ENCODE measurements at places on chromosomes 11 and 22.

GRCh38 chr11:61541598-61541997 lies 33.0 kb downstream of the LRRC10B start:
- DNase-seq: no peak
- H3K4me1 ChIP-seq: peaks cover 31% of the 10 kb centered on the region
- H3K27ac ChIP-seq: peak overlapping the region; percentile 41
- no peaks in the 10 kb centered on the region for H3K36me3 ChIP-seq

DNA sequence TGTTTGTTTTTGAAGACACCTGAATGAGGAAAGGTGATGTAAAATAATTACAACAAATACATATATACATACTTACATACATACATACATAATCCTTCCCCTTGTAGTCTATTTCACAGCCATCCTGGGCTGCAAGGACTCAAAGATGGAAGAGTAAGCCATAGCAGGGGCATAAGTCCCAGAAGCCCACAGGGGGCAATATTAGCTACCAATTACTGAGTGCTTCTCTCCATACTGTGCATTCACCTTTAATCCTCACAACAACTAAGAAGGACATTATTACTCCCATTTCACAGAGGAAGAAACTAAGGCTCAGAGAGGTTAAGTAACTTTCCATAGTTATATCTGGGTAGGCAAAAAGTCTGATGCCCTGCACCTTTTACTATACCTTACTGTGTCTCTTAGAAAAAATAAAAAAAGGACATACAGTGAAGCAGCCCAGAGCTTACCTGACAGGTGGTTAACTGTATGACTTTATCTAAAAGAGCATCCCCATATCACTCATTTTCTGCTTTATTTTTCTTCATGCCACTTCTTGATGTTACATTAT lies 2.7 kb downstream of the SERGEF start:
- H3K36me3 ChIP-seq: peaks cover 5% of the 10 kb centered on the region
- peaks cover 16% of the 10 kb centered on the region for H3K27me3 ChIP-seq
- H3K27ac ChIP-seq: no peak overlapping the region

GRCh38 chr11:69207165-69207889 lies 51.6 kb downstream of the SMIM38 start:
- DNase-seq: no peak
- no peak overlapping the region for H3K4me3 ChIP-seq
- peaks cover 11% of the 10 kb centered on the region for H3K4me1 ChIP-seq
- H3K27ac ChIP-seq: no peak overlapping the region
- peaks cover 5% of the 10 kb centered on the region for H3K27me3 ChIP-seq
- peaks cover 5% of the 10 kb centered on the region for H3K36me3 ChIP-seq

GRCh38 chr11:105108247-105108646 lies 31.3 kb downstream of the CARD18 start:
- H3K27ac ChIP-seq: peak overlapping the region; percentile 87
- no peak overlapping the region for H3K4me3 ChIP-seq
- DNase-seq: no peak
- peaks cover 29% of the 10 kb centered on the region for H3K4me1 ChIP-seq

GRCh38 chr11:30521297-30522071 lies 64.7 kb downstream of the MPPED2 start:
- no peak for DNase-seq
- H3K36me3 ChIP-seq: peaks cover 6% of the 10 kb centered on the region
- H3K27me3 ChIP-seq: no peaks in the 10 kb centered on the region
- peak overlapping the region; percentile 88 for H3K27ac ChIP-seq

- H3K36me3 ChIP-seq: no peaks in the 10 kb centered on the region
- DNase-seq: no peak
- H3K4me3 ChIP-seq: no peak overlapping the region
- H3K27me3 ChIP-seq: no peaks in the 10 kb centered on the region
- H3K27ac ChIP-seq: no peak overlapping the region
Observed at GRCh38 chr22:48523091-48523490, 1304.6 kb downstream of the BRD1 start.

DNA sequence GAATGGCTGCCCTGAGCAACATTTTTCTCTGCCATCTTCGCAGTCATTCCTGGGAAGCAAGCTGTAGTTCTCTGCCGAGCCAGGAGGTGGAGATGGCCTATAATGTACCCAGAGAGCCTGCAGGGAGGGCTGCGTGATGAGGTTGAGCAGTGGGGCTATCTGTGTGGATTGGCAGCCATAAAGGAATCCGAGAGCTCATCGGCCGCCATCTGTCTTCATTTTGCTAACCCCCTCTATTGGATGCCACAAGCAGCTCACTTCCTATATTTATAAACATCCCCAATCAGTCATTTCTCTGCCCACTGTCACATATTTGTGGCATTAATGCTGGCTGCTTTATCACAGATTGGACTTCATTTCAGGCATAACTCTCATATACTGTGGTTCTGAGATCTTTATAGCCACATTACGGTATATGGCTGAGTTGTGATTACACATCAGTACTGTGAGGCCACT lies 209.5 kb downstream of the NTM start:
- no peak overlapping the region for H3K4me3 ChIP-seq
- DNase-seq: no peak
- no peaks in the 10 kb centered on the region for H3K36me3 ChIP-seq
- H3K4me1 ChIP-seq: no peaks in the 10 kb centered on the region
- H3K27ac ChIP-seq: no peak overlapping the region

DNA sequence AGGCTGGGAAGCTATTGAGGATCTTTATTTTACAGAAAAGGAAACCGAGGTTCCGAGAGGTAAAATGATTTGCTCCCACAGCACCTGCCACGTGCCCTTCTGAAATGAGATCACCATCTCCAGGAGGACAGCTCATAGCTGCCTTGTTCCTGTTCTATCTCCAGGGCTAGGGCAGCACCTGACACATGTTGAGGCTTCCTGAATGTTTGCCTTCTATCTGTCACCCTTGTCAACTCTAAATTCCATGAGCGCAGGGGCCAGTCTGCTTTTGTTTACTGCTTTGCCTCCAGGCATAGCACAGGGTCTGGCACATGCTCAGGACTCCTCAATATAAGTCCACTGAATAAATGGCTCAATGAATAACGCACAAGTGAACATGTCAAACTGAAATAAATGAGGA lies 24.1 kb downstream of the ASCC2 start:
- DNase-seq: no peak
- H3K36me3 ChIP-seq: peaks cover 50% of the 10 kb centered on the region
- no peak overlapping the region for H3K4me3 ChIP-seq
- no peak overlapping the region for H3K27ac ChIP-seq

- H3K27me3 ChIP-seq: peaks cover 33% of the 10 kb centered on the region
- no peaks in the 10 kb centered on the region for H3K36me3 ChIP-seq
- no peak for DNase-seq
- H3K27ac ChIP-seq: no peak overlapping the region
- no peak overlapping the region for H3K4me3 ChIP-seq
Observed at GRCh38 chr11:75714211-75714610, 3.4 kb upstream of the MOGAT2 start.

DNA sequence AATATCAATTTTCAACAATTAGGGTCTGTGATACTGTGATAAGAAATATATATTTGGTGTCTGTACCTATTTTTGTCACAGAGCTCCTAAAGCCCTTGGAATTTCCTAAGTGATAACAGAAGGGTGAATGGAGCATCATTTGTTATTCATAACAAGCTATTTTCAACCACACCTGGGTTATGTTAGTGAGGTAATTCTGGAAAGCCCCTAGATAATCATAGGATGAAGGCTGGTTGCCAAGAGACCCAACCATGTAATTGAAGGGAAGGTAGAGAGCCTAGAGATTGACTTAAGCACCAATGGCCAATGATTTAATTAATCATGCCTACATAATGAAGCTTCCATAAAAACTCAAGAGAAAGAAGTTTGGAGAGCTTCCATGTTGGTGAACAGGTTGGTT lies 109.4 kb downstream of the KIF18A start:
- H3K4me1 ChIP-seq: no peaks in the 10 kb centered on the region
- no peak overlapping the region for H3K27ac ChIP-seq

- peaks cover 18% of the 10 kb centered on the region for H3K4me1 ChIP-seq
- peaks cover 35% of the 10 kb centered on the region for H3K27me3 ChIP-seq
- DNase-seq: no peak
- no peaks in the 10 kb centered on the region for H3K36me3 ChIP-seq
- no peak overlapping the region for H3K4me3 ChIP-seq
- H3K27ac ChIP-seq: no peak overlapping the region
Observed at GRCh38 chr22:43774318-43774915, 37.7 kb downstream of the EFCAB6 start.

DNA sequence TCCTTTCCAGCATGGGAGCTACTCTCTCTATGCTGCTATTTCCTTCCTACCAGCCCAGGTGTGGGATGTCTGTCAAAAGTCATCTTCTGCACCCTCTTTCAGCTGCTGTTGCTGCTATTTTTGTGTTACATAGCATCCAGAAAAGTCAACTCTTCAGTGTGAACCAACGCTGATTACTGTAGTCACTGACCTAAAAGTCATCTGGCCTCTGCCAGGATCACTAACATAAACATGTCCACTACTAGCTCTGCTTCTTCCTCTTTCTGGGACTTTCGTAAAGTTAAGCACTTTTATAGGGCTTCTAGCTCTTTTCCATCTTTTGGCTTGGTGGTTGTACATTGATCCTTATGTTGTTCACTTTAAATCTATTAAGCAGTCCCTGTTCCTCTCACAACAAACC lies 90.2 kb upstream of the CARD18 start:
- H3K27me3 ChIP-seq: no peaks in the 10 kb centered on the region
- no peak for DNase-seq
- H3K27ac ChIP-seq: no peak overlapping the region

- no peak overlapping the region for H3K4me3 ChIP-seq
- H3K27me3 ChIP-seq: no peaks in the 10 kb centered on the region
- peak overlapping the region; percentile 87 for H3K27ac ChIP-seq
- peaks cover 59% of the 10 kb centered on the region for H3K4me1 ChIP-seq
- H3K36me3 ChIP-seq: no peaks in the 10 kb centered on the region
Observed at GRCh38 chr11:94780432-94780831, 12.3 kb downstream of the AMOTL1 start.

DNA sequence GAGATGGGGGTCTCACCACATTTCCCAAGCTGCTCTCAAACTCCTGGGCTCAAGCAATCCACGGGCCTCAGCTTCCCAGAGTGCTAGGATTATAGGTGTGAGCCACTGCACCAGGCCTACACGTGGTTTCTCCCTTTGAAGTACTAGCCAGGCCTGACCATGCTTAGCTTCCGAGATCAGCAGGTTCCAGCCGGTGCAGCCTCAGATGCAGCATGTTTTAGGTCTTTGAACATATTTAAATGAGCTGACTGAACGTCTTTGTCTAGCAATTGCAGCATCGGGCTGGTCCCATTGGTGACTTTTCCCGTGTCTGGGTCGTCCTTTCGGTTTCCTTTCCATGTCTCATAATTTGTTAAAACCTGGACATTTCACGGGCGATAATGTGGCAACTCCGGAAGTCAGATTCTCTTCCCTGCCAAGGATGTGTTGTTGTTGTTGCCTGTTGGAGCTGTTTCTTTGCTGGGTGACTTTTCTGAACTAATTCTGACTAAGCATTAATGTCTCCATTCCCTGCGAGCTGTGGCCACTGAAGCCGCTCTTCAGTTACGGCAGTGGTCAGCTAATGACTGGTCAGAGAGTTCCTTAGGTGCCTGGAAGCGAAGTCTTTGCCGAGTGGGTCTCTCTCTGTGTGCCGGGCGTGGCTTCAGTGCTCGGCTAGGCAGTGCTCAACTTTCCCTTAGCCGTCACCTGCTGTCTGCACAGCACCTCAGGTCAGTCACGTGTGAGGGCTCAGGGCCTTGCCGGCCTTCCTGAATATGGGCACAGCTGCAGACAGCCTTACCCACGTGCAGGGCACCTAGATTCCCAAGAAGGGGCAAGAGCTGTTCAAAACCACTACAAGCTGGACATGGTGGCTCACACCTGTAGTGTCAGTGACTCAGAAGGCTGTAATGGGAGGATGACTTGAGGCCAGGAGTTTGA lies 3.8 kb upstream of the CYP2D6 start:
- peaks cover 6% of the 10 kb centered on the region for H3K36me3 ChIP-seq
- no peak overlapping the region for H3K4me3 ChIP-seq
- no peak overlapping the region for H3K27ac ChIP-seq
- no peak for DNase-seq
- no peaks in the 10 kb centered on the region for H3K4me1 ChIP-seq
- H3K27me3 ChIP-seq: no peaks in the 10 kb centered on the region

DNA sequence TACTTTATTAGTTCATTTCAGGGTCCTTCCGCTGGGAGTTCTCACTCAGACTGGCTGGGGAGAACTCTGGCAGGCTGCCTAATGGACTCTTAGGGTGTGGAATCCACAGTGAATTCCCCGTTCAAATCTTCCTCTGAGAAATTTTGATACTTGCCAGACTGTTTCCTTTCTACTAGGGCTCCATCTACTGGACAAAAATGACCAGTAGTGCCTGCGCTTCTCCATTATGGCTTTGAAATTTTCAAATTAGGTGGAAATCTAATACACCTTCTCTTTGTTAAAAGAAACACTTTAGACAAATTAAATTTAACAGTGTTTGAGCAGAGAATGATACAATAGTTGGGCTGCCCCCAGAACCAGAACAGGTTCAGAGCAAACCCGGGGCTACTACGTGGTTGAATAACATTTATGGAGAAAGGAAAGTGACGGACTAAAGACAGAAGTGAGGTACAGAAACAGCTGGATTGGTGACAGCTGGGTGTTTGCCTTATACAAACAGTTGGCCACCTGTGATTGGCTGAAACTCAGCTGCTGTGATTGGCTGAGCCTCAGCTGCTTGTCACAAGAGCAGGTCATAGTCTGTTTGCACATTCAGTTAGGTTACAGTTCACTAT lies 52.9 kb upstream of the FDX1 start:
- H3K4me1 ChIP-seq: peaks cover 22% of the 10 kb centered on the region
- DNase-seq: peak; percentile 58
- H3K27me3 ChIP-seq: no peaks in the 10 kb centered on the region
- H3K36me3 ChIP-seq: no peaks in the 10 kb centered on the region

DNA sequence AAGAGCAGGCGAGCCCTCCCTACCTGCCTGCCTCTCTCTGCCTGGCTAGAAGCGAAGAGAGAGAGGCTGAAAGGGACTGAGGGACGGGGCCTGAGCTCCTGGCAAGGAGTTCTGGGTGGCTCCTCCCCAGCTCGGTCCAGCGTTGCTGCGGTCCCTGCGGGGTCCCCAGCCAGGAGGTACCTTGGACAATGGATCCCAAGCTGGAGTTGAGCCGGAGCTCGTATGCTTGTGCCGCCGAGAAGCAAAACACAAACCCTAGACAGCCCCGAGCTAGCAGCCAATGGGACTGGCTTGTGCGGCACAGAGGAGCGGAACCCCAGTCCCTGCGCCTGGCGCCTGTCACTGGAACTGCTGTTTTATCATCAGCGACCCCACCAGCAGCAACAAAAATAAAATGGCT lies 18.3 kb downstream of the SLC25A18 start:
- no peak overlapping the region for H3K4me3 ChIP-seq
- no peak overlapping the region for H3K27ac ChIP-seq
- H3K36me3 ChIP-seq: no peaks in the 10 kb centered on the region
- peaks cover 9% of the 10 kb centered on the region for H3K4me1 ChIP-seq
- no peak for DNase-seq
- H3K27me3 ChIP-seq: no peaks in the 10 kb centered on the region

DNA sequence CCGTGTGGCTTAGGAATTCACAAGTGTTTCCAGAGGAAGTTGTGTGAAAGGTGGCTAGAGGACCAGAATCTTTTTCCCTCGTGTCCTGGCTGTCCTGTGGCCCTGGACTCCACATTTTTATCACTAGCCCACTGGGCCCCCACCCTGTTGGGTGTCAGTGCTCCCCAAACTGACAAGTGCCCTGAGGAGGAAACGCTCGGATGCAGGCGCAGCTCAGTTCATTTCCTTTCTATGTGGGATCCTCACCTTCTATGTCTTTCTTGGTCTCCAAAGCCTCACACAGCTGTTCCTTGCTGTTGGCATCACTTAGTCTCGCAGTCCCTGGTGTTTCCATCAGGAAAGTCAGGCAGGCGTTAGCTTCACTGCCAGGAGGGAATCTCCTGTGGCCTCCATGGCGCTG lies 68.0 kb upstream of the KCNQ1OT1 start:
- no peak for DNase-seq
- H3K4me1 ChIP-seq: peaks cover 18% of the 10 kb centered on the region

- no peaks in the 10 kb centered on the region for H3K27me3 ChIP-seq
- H3K36me3 ChIP-seq: no peaks in the 10 kb centered on the region
- peaks cover 55% of the 10 kb centered on the region for H3K4me1 ChIP-seq
- H3K4me3 ChIP-seq: peak overlapping the region; percentile 73
- peak; percentile 86 for DNase-seq
- H3K27ac ChIP-seq: peak overlapping the region; percentile 97
Observed at GRCh38 chr11:46295312-46296058, 18.0 kb downstream of the CREB3L1 start.

Measured in mesothelial cell of epicardium (in vitro differentiated cells).